ENCODE measurements at places on chromosomes 3 and 15. TPM values are rescaled to one million over a fixed set of nuclear protein-coding genes. Genes with fewer than 3 reads are reported as not detected.

Gene KNL1
- polyA plus RNA-seq = 6.1 TPM

Gene SLC12A8
- 6.0 TPM for polyA plus RNA-seq

Gene CFAP20DC
- polyA plus RNA-seq = 3.2 TPM

Gene PAQR9
- polyA plus RNA-seq = not detected

Gene VEPH1
- polyA plus RNA-seq = 0.43 TPM

Gene BFSP2
- not detected for polyA plus RNA-seq
